ENCODE measurements at places on chromosomes 12 and 14.
A peak's percentile ranks its signal among the peaks of the same experiment; 100 is the strongest.

- DNase-seq: no peak
These were observed 4.8 kb upstream of the NINJ2 start for GRCh38 chr12:668090-668481.

DNA sequence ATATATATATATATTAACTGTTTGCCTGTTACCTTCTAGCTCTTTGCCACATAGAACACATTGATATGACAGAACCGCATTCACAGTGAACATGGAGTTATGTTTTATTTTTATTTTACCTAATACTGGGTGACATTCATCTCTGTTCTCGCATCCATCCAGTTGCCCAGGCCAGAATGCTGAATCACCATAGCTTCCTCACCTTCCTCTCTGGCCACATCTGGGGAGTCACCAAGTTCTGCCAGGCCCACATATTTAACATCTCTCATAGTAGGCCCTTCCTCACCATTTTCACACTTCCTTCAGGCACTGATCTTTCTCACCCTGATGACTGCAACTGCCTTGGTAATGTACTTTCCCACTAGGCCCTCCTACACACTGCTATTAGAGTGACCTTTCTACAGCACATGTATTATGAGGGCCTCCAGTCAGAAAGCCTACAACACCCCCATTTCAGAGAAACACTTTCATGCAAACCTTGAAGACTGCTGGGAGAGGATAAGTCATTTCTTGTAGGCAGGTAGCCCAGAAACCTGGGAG lies 106.8 kb downstream of the LGR5 start:
- DNase-seq: no peak

GRCh38 chr12:3222979-3223378 lies 145.8 kb downstream of the TSPAN9 start:
- DNase-seq: no peak

DNA sequence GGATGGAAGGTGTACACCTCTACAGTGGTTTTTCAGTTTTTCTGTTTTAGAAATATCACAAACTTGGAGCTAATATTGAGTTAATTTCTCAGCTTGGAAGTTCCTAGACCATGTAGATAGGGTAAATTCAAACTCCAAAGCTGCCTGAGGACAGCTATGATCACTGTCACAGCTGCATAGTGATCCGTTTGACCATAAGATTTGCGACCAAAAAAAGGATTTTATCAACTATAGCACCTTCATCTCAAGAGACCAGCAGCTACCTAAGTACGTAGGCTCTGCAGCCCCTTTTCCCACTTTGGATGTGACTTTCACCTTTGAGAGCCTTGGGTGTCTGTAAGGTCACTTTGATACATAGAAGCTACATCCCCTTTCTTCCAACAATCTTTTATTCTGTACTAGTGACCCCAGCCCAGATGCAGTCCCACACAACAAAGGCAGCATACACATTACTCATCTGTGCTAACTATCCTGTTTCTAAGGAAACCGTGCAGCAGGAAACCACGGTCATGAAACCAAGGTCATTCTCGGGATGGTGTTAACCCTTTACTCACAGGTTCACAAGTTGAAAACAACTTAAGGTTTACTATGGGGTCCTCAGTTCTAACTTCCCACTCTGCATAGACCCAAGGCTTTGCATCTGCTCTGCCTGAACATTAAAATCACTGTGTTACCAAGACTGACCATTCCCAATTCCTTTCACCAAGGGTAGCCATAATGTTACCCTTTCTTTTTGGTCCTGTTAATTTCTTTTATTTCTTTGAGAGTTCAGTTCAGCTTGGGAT lies 75.4 kb downstream of the IFT81 start:
- no peak for DNase-seq

DNA sequence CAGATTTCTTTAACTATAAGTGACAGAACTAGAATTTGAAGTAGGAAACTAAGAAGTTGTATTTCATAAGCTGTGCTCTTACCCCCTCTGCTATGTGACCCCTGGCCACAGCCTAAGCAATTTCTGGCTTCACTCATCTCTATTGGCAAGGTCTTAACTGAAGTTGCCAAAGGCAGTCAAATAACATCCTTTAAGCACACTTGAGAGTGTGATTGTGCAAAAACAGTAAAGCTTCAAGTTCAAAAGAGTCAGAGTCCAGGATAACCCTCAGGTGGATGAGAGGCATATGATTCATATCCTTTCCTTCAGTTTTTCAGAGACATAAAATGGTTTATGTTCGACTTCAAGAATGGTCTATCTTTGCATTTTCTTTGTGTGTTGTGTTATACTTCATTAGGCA lies 45.2 kb downstream of the GRIP1 start:
- DNase-seq: no peak

DNA sequence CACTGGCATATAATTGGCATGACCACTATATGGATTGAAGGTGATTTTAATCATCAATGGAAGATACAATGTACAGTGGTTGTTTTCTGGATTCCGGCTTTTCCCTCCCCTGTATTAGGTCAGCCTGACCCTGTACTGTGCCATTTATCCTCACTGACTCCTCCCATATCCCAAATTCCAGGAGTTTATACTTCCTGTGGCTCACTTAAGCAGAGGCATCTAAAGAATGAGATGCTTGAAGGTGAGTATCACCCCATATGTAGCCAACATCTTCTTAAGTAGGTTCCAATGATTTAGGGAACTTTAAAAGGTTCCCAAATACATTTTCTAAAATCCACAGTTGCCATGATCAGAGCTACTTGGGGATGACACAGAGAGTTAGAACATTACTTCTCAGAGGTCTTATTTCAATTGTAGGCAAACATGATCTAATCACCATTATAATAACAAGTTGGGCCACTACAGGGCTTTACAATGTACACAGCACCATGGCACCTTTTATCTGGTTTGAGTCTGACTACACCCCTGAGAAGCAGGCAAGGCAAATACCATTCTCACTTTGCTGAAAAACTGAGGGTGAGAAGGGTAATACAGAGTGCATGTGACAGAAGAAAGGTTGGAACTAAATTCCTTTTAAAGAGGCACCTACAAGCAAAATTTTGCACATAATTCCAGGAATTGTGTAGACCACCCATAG lies 212.3 kb upstream of the GARIN6 start:
- no peak for DNase-seq

- DNase-seq: no peak
These were observed 4.5 kb downstream of the PGF start for GRCh38 chr14:74950795-74951442.

- peak; percentile 24 for DNase-seq
These were observed 8.5 kb downstream of the KRT85 start for GRCh38 chr12:52358575-52359350.
